ENCODE measurements at places on chromosomes 6 and 20. TPM values are rescaled to one million over a fixed set of nuclear protein-coding genes. Genes with fewer than 3 reads are reported as not detected.

IBTK gene
- 22.5 TPM for total RNA-seq

ETV7 gene
- not detected for total RNA-seq

ASIP gene
- not detected for total RNA-seq

PDE7B gene
- total RNA-seq, result 1.3 TPM

BPIFB4 gene
- not detected for total RNA-seq

DTD1 gene
- 120 TPM for total RNA-seq

DLGAP4 gene
- total RNA-seq, result 21.4 TPM

LAMA5 gene
- 12.1 TPM for total RNA-seq

PSORS1C1 gene
- 0.64 TPM for total RNA-seq

ADAM33 gene
- not detected for total RNA-seq

PRSS35 gene
- total RNA-seq, result 0.69 TPM

ZNF334 gene
- total RNA-seq, result not detected

ARG1 gene
- not detected for total RNA-seq

Data from HT1080 (cell line).